ENCODE measurements at places on chromosomes 6 and 20. TPM values are rescaled to one million over a fixed set of nuclear protein-coding genes. Genes with fewer than 3 reads are reported as not detected.

DNA sequence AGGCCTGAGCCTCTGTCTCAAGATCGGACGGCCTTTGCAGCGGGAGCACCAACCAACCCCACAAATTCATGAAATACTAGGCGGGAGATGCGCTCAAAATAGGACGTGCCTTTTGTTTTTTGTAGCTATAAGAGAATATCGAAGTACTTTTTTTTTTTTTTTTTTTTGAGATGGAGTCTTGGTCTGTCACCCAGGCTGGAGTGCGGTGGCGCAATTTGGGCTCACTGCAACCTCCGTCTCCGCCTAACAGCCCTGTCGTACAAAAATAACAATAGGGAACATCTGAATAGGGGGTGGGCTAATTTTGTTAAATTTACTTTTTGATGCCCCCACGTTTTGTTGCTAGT, 5.9 kb upstream of the TUBB2A start:
- DNase-seq: no peak

- no peak for DNase-seq
Observed at GRCh38 chr6:168990019-168990751, 263.5 kb downstream of the THBS2 start.

- DNase-seq: no peak
Observed at GRCh38 chr6:108408861-108409260, 114.0 kb downstream of the AFG1L start.

SLC18B1 gene
- total RNA-seq: 6.4 TPM

DNA sequence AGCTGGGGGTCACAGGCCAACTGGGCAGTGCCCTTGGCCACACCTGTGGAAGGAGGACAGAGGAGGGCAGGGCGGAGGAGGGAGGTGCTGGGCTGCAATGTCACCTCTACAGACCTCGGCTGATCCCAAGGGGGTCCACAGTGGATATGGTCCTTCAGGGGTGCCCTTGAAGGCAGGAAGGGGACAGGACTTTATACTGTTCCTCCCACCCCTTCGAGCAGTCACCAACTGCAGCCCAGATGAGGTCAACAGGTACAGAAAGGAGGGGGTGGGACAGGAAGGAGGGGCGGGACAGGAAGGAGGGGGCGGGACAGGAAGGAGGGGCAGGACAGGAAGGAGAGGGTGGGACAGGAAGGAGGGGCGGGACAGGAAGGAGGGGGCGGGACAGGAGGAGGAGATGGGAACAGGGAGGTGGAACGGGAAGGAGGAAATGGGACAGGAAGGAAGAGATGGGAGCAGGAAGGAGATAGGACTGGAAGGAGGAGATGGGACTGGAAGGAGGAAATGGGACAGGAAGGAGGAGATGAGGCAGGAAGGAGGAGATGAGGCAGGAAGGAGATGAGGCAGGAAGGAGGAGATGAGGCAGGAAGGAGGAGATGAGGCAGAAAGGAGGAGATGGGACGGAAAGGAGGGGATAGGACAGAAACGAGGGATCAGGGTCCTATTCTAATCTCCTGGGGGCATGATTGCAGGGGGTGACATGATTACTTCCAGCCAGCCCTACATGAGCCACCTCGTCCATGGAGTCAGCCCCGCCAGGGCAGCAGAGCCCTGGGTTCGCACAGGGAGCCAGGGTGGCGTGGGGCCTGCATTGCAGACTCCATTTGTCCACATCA, 19.4 kb upstream of the MRGBP start:
- peak; percentile 13 for DNase-seq

GRCh38 chr6:133761706-133762105, 127.2 kb upstream of the TCF21 start:
- DNase-seq: peak; percentile 81

GRCh38 chr6:6328451-6328850, 8.0 kb upstream of the F13A1 start:
- no peak for DNase-seq

PPP1R3D gene
- 4.7 TPM for total RNA-seq

DNA sequence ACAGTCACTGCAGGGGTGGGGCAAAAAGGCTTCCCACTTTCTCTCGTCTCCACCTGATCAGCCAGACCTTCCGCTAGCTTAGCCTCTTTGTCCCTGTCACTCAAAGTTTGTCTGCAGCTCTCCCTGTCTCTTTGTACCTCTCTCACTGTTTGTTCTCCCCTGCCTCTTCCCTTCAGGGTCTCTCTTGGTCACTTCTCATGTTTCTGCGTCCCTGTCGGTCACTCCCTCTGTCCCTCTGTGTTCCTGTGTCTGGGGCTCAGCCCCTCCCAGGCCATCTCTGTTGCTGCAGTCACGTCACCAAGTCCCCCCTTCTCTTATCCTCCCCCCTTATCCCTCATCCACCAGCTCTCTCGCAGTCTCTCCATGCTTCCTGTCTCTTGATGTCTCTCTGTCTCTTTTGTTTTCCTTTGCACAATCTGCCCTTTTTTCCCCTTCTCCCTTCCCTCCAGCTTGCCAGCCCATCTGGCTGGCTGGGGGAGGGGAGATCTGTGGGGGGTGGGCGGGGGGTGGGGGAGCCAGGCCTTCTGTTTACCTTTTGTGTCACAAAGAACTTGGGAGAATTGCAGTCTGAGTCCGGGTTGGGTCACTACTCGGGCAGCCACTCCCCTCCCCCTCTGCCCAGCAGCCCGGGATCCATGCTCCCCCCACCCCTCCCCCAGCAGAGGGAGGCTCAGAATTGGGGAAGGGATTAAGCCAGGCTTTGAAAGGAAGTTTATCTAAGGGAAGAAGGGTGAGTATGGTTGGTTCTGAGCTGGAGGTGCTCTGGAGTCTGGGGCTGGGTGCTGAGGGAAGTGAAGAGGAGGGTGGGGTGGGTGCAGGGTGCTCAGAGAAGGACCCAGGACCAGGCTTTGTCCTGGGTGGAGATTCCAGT, 32.3 kb downstream of the FOXP4 start:
- peak; percentile 51 for DNase-seq

DNA sequence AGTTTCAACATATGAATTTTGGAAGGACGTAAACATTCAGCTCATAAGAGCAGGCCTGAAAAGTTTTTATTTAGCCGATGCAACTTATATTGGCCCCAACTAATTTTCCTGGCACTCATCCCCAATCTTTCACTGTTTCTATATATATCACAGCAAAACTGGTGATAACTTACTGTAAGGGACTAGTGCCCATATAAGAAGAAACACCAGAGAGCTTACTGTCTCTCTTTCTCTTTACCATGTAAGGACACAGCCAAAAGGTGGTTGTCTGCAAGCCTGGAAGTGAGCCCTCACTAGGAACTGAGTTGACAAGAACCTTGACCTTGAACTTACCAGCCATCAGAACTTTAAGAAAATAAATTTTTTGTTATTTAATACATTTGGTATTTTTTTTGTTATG, 807.4 kb upstream of the CITED2 start:
- DNase-seq: no peak

DNA sequence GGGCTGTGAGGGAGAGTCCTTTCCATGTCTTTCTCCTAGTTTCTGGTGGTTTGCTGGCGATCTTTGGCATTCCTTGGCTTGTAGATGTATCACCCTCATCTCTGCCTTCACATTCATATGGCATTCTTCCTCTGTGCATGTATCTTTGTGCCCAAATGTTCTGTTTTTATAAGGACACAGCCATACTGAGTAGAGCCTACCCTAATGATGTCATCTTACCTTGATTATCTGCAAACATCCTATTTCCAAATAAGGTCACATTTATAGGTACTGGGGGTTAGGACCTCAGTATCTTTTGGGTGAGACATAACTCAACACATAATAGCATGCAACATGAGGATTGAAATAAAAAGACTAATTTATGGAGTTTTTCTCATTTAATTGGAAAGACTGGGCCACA, 5.5 kb downstream of the SH3BGRL2 start:
- DNase-seq: no peak

- DNase-seq: peak; percentile 28
Observed at GRCh38 chr6:148800536-148800935, 53.7 kb downstream of the UST start.

- no peak for DNase-seq
Observed at GRCh38 chr20:57220337-57221145, 45.9 kb downstream of the BMP7 start.

GRCh38 chr6:169211881-169212280, 41.8 kb downstream of the THBS2 start:
- no peak for DNase-seq

DNA sequence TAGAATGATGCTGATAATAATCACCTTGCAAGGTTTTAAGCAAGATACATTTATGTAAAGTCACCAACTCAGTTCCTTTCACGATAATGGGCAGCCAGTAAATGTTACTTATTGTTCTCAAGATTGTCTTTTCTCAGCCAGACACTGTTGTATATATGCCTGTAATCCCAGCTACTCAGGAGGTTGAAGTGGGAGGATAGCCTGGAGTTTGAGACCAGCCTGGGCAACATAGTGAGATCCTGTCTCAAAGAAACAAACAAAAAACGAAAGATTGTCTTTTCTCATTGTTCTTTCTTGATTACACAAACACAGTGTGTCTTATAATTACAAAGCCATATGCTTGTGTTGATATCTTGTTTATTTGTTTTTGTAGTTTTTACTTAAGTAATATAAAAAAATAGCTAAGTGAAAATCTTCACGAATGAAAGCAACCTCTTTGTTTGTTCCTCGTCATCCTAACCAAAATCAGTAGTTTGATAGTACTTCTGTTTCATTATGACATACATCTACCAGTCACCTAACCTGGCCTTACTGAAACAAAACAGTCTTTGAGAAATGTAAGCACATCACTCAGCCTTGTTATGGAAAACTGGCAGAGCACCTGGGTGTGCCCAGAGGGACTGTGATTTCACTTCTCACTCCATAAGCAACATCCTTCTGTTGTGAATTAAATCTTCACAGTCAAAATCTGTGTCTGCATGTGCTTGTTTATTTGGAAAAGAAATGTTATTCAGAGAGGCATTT, 436.2 kb upstream of the SOX4 start:
- DNase-seq: no peak

OR2J3 gene
- not detected for total RNA-seq

DNA sequence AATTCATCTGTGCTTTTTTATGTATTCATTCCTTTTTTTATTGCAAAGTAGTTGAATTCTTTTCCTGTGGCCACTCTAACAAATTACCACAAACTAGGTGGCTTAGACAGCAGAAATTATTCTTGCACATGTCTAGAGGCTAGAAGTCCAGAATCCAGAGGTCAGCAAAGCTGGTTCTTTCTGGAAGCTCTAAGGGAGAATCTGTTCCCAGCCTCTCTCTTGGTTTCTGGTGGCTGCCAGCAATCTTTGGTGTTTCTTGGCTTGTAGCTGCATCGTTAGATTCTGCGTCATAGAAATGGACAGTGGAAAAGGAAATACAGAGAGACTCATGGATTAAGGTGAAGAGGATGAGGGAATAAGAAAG, 39.3 kb downstream of the GSTA2 start:
- DNase-seq: peak; percentile 56

DNA sequence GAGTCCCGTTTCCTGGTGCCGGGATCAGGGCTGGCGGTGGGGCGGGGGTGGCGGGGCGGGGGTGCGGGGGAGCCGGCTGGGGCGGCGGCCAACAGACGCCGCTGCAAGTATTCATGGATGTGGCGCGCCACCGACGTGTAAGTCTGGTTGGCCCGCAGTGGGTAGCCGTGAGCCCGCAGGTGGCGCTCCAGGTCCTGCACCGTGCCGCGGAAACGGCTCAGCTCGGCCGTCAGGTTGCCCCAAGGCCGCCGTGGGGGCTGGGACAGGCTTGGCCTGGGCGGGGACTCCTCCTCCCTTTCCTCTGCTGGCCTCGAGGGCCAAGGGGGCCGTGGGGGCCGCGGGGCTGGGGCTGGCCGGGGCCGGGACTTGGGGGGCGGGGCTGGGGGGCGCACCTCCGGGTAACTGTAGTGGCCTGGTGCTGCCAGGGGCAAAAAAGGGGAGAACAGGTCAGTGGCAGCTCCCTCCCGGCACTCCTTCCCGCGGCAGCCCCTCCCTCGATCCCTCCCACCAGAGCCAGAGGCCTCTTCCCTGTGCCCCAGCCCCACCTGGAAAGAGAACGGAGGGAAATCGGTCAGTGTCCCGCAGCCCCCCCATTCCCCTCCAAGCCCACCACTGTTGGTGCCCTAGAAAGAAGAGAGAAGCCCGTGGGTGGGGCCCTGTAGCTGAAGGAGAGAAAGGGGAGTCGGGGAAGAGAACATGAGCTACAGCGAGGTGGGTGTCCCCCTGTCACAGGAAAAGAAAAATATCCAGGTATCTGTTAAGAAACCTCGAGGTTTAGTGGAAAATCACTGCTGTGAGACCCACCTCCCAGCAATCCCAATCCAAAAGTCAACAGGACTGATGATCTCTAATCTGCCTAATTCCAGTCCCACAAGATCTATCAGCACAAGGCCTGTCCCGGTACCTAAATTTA, 21.3 kb downstream of the TNXB start:
- peak; percentile 46 for DNase-seq

DNA sequence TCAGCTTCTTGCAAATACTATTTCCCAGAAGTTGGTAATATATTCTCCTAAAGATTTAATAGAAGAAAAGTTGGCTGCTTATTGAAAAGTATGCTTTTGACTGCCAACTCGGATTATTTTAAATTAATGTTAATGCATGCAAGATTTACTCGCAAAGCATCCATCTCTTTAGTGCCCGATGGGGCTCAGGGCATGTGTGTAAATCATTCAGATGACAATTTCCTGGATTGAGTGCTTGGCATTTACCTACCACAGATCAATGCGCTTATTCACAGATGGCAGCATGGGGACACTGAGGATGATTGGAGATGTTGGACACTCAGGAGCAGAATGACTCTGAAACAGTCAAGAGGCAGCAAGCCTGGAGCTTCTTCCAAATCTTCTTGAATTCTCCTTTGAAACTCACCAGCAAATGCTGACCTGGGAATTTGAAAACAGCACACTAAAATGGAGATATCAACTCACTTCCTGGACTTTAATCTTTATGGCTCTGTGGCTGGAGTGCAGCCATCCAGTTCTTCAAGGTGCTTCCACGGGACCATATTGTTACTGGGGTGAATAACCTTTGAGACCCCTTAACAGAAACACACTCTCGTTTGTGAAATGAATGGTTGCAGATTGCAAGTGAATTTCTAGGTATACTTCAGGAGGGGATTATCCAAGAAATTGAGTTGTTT, 34.1 kb upstream of the TIAM2 start:
- no peak for DNase-seq

DNA sequence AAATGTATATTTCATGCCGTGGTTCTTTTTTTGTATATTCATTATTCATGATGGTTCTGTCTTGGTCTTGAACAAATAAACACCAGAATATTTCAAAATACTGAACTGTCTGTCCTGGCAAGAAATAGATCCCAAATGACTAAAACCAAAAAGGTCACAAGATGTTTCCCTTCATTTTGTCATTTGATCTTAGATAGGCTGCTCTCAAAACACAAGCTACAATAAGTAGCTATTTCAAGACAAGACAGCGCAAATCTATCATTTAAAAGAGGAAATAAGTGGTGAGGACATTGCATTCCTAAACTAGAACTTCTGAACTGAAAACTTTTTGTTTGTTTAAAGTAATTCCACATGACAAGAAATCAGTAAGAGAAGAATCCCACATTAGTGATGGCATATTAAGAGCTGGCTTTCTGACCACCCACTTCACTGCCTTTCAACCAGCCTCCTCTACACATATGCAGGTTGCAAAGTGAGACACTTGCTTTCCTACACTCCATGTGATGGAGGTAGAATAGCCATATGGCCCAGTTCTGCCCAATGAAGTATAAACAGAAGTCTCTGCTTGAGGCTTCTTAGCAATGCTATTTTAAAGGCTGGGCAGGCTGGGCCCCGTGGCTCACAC, 54.4 kb upstream of the CCDC28A start:
- peak; percentile 20 for DNase-seq
